ENCODE measurements at places on chromosomes 13 and 19. TPM values are rescaled to one million over a fixed set of nuclear protein-coding genes. Genes with fewer than 3 reads are reported as not detected.

Gene MEIOSIN
- not detected for total RNA-seq

Gene CEACAM3
- total RNA-seq: not detected

Gene MYO1F
- 52.4 TPM for total RNA-seq

Gene GJB2
- total RNA-seq: 13.5 TPM

Gene FPR3
- 15.2 TPM for total RNA-seq

- no peak for DNase-seq
Measured at GRCh38 chr13:41383386-41383785, 72.3 kb downstream of the NAA16 start.

- no peak for DNase-seq
Measured at GRCh38 chr13:51324714-51325420, 14.6 kb upstream of the SERPINE3 start.

DNA sequence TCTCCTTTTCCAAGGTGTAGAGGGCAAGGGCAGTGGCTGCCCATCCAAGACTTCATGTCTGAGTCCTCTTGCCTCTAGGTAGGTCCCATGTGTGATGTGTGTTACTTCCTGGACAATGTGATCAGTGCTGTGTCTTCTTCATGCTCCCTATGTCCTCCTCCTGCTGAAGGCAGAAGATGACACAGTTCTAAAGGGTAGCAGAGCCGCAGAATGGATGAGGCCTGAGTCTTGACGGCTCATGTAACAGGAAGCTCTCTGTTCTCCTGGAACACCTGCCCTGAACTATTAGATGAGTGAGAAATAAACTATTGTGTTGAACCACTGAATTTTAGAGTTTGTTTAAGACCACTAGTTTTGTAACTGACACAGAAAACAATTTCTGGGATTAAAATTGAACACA lies 165.9 kb downstream of the NDFIP2 start:
- DNase-seq: no peak

- DNase-seq: no peak
Measured at GRCh38 chr19:32129141-32129540, 216.3 kb upstream of the ZNF507 start.

DNA sequence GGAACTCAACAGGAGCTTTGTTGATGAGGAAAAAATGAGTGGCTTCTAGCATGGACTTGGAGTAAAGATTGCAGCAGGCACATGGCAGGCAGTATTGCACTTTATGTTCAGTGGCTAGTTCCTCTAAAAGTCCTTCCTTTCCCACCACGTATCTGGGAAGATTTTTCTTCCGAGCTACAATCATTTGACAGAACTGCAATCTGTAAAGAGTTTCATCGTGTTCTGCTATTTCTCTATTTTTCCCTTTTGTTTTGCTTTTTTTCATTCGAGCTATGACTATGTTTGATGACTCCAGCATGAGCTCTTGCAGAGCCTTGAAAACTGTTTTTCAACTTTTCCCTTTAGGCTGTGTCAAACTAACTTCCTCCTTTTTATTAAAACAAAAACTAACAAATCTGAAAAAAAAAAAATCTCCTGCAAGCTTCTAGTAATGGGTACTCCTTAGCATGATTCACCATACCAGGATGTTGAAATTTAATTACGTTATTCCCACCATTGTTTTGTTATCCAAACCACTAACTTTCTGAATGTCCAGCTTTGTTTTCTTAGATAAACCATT lies 12.3 kb downstream of the CLDN10 start:
- DNase-seq: no peak

DNA sequence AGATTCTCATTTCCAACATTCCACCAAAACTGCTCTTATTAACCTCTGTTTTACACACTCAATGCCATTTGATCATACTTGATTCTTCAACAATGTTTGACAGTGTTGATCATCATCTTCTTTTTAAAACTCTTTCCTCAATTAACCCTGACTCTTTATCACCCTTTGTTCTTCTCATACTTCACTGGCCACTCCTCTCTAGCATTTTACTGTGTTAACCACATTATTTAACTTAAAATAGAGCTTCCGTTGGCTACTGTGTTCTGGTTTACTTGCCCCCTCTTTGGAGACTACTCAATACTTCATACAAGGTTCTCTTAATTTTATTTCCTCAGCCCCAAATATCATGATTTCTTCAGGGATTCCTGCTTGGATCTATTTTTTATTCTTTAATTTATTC lies 121.1 kb upstream of the SPRY2 start:
- DNase-seq: no peak

Gene CNFN
- not detected for total RNA-seq

DNA sequence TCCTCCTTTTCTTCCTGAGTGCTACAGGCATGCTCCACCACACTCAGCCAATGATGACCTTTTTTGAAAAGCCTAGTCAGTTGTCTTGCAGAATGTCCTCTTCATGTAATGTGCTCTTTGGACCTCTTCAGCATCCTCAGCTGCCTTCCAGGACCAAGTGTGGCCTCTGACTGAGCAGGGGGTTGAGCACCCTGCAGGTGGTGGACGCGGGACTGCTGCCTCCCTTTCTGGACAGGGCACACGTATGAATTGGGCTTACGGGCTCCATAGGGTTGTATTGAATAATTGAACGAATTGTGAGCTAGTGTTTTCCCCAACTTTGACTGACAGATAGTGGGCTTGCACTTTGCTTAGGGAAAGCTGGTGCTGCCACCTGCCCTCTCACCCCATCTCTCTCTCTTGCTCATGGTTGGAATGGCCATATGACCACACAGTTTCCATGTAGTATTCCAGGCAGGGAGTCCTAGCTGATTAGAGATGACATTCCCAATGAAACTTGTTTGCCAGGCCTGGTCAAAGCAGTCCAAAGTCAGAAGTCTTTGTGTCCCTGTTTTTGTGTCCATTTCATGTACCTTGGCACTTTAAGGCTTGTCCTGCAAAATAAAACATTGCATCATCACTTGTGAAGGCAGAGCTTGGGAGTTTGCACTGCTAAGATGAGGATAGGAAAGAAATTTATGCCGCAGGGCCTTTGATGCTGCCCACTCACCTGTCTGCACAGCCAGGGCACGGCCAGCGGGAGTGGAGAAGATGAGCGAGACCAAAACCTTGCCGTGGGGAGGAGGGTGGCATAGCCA lies 76.3 kb upstream of the NPAS1 start:
- DNase-seq: no peak

Gene CEACAM4
- 9.0 TPM for total RNA-seq

DNA sequence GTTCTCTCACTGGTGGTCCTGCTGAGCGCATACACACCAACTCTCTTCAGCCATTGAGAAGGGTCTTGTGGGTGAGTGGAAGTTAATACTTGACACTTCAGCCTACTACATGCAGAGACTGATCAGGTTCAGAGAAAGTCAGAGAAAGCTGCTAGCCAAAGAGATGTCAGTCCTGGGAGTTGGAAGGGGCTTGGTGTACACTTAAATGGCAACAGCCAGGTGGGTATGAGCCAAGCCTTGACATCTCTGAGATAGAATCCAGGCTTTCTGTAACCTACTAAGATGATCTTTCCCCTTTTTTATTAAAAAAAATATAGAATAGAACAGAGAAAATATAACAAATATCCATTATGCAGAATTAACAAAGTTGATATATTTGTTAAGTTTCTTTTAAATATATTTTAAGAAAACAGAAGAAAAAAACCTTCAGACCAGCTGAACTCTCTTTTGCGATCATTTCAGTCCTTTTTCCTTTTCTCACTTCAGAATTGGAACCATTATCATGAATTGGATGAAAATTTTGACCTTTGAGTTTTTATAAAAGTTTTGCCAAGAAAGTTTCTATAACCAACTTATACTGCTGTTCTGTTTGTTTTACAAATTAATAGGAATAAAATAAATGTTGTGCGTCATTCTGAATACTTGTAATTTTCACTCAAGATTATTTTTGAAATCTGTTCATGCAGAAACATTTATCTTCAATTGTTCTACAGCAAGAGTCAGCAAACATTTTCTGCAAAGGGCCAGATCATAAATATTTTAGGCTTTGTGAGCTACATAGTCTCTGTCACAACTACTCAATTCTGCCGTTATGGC lies 153.0 kb downstream of the RFC3 start:
- DNase-seq: no peak

Gene CGB5
- not detected for total RNA-seq

Gene ZNF284
- 2.1 TPM for total RNA-seq

DNA sequence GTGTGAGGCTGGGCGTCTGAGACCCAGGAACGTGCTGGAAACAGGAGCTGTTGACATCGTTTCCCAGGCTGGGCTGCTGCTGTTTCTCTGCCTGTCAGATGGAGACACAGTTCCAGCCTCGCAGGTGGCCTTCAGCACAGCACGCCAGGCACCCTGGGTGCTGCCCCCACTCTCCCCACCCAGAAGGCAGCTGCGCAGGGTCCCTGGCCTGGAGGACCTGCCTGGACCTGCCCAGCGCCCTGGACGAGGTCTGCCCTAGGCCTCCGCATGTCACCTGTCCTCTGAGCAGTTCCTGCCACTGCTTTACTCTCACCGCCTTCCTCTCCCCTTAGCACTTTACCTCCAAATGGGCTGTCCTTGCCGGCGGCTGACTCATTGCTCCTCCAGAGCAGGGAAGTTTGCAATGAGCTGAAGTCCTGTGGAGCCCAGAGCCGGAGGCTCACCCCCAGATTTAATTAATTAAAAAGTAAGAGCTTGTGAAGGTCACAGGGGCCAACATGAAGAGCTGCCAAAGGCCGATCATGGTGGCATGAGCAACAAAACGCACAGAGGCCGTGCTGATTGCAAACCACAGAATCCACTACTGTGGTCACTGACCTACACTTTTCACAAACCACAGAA lies 32.2 kb downstream of the C13orf46 start:
- no peak for DNase-seq

GRCh38 chr19:1680976-1681375 lies 28.6 kb upstream of the TCF3 start:
- no peak for DNase-seq

Gene ZNF548
- total RNA-seq: 35.9 TPM

Gene TYROBP
- 199 TPM for total RNA-seq

Measured in omental fat pad (tissue), 4 donors.